ENCODE measurements at places on chromosomes 6 and 20. TPM values are rescaled to one million over a fixed set of nuclear protein-coding genes. Genes with fewer than 3 reads are reported as not detected.

The MPIG6B gene
- total RNA-seq = not detected

The RBPJL gene
- not detected for total RNA-seq

The FERMT1 gene
- 4.9 TPM for total RNA-seq

The BFSP1 gene
- 3.4 TPM for total RNA-seq

- no peak for DNase-seq
These were observed 833.4 kb upstream of the MAP3K7 start for GRCh38 chr6:91420243-91420642.

DNA sequence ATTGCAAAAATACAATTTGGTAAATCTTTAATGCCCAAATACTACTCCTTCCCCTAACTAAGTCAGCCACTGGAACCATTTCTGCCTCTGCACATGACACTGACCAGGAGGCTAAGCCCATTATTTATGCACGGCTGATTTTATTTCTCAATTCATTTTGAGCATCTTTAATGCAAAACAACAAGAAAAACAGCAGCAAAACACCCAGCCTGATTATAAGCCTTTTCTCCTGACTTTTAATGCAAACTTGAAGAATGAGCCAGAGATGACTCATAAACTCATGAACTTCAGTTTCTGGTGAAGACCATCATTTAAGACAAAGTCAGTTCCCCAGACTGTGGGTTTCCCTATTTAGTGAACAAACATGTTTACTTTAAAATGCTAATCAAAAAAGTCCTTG is 51.6 kb downstream of the CYP24A1 start:
- no peak for DNase-seq

- no peak for DNase-seq
These were observed 14.6 kb upstream of the ARMC12 start for GRCh38 chr6:35722121-35722761.

GRCh38 chr20:50257860-50258259 is 67.2 kb downstream of the CEBPB start:
- DNase-seq = no peak

DNA sequence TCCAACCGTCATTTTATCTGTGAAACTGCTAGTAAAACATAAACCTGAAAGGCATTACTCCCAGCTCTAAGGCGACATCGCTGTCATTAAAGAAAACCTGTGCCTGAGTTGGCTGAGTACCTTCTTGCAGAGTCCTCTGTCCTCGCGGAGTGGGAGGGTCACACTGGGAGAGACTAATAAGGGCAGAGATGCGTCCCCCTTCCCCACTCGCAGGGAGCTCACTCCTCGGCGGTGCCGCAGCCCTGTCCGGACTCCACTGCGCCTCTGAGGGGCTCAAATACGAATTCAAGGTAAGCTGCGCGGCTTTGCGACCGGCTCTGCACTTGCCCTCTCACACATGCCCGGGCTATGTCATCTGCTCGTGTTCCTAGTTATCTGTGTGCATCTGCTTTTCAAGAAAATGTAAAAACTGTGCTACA is at the start of gene COL19A1:
TSS of gene COL19A1 (plus strand) at position 206 of the 419 bp plus-strand sequence. CDS start 13,012 bp downstream, outside the sequence.
- DNase-seq = peak; percentile 51

DNA sequence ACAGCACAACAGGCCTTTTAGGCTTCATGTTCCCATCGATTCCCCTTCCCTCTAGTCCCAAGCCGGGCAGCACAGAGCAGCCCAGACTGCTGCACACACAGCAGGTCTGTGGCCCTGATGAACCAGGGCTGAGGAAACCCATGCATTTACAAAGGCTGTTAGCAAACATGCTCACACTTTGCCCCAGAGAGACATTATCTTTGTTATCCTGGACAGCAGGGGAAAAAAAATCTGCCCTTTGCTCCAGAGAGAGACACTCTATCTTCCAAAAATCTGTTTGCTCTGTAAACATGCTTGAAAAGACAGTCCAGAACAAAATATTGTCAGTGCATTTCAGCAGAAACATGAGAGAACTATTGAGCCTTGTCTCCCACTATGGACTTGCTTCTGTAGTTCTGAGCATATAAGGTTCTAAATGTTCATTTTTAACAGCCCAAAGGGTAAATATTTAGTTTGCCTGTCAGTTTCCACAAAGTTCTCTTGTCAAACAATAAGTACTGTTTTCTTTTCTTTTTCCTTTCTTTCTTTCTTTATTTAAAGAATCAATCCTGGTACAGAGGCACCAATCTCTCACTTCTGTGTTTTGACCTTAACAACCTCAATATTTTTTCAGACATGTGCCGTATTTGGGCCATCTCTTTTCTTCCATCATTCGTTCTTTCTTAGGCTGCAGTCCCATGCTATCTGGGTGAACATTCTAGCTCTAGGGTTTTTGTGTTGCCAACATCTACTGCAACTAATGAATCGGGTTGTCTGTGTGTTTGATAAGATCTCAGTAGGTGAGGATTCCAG is 468.0 kb downstream of the EPM2A start:
- no peak for DNase-seq

GRCh38 chr20:37380864-37381579 is 35.1 kb downstream of the SRC start:
- DNase-seq = no peak

GRCh38 chr6:132780770-132781371 is 17.6 kb downstream of the SLC18B1 start:
- DNase-seq = no peak

Measured in dorsolateral prefrontal cortex (tissue), 122 donors.